ENCODE measurements at places on chromosomes 3 and 15.
A peak's percentile ranks its signal among the peaks of the same experiment; 100 is the strongest.

GRCh38 chr3:148075771-148076716, 621.7 kb upstream of the AGTR1 start:
- peak; percentile 64 for DNase-seq

- DNase-seq: no peak
These were observed 390.8 kb upstream of the ZNF385D start for GRCh38 chr3:22141769-22142168.

GRCh38 chr3:30248423-30248822, 358.0 kb upstream of the TGFBR2 start:
- DNase-seq: no peak

DNA sequence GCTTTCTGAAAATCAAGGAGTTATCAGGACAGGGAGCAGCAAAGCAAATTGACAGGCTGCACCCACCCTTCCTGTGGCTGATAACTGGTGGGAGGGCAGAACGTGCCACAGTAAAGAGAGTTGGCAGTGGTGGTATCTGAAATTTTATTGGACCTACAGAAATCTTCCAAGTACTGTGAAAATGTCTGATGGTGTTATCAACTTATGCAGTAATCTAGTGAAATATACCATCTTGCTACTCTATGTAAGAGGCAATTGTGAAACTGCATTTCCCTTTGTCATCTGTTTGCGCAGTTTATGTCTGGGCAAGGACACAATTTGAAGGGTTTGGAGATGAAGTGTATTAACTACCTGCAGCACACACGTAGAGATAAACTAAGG, 1.5 kb downstream of the PLCL2 start:
- no peak for DNase-seq

GRCh38 chr3:133797396-133798105, 8.1 kb upstream of the SRPRB start:
- no peak for DNase-seq

DNA sequence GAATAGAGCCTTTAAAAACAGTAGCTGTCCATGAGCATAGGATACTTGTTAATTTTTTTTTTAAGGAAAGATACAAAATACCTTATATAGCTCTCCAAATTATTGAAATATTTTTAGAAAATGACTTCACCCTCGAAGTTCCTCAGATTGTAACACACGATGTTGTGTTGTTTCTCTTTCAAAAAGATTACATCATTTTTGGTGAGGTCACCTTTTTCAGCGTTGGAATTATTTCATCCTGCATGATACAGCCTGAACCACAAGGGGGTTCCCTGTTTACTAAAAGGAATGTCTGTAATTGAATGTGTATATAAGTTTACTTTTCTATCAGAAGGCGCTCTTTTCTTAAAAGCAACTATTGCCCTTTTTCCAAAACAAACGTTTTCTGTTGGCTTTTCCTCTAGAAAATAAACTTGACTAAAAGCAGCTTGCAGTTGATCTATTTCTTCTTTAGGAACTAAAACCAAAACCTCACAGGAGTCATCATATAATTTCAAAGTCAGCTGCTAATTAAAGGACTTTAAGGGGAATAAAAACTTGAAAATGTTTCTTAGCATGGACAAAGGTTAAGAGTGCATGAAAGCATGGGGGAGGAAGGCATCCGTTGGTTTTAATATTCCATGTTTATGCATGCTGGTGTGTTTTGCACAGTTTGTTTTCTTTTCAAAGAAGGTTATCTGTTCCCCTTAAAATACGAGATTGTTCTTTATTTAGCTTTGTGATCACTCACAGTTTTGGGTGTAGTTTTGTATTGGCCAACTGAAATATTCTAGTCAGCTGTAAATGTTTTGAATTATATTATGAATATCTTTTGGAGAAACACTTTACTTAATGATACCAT, 29.4 kb downstream of the LYSMD4 start:
- no peak for DNase-seq

- DNase-seq: no peak
These were observed 28.0 kb upstream of the DCLK3 start for GRCh38 chr3:36792342-36792741.

GRCh38 chr3:119063471-119063870, 28.8 kb upstream of the IGSF11 start:
- DNase-seq: no peak

GRCh38 chr15:34693053-34693744, 61.6 kb downstream of the GJD2 start:
- DNase-seq: no peak

DNA sequence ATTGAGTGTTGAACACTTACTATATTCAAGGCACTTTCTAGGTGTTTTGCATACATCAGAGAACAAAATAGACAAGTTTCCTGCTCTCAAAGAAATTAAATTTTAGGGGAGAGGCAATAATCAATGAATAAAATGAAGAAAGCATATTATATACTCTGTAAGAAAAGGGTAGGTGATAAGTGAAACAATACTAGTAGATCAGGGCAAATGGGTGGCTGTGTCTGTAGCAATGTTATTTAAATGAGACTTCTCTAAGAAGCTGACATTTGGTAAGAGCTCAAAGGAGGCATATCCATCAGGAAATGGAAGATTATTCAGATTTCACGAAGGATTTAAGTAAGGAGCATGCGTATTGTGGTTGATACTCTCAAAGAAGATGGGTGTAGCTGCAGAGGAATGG, 1291.6 kb downstream of the NSUN3 start:
- DNase-seq: no peak

- DNase-seq: peak; percentile 49
These were observed 24.3 kb downstream of the NXPE3 start for GRCh38 chr3:101803173-101803782.

GRCh38 chr3:8538223-8538622, 36.6 kb downstream of the LMCD1 start:
- no peak for DNase-seq

GRCh38 chr3:3356846-3357245, 177.4 kb upstream of the CRBN start:
- DNase-seq: no peak

GRCh38 chr15:83984601-83985000, 251.0 kb upstream of the GOLGA6L4 start:
- DNase-seq: no peak

GRCh38 chr3:52781741-52782140, 4.3 kb downstream of the ITIH1 start:
- DNase-seq: no peak

DNA sequence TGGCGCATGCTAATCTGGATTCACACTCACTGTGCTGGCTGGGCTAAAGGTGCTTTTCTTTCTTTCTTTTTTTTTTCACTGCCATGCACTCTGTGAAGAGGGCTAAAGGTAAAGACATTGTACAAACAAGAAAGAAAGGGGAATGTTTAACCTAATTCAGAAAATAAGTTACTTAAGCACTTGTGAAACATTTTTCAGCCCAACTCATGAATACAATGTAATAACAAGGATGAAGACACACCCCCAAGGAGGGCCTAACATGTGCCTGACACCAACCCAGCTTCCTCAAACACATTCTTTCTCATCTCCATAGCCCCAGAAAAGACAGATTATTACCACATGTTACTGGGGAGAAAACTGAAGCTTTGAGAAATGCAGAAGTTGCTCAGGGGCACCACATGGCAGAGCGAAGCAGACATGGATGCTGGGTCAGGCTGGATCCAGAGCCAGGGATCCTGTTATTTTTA, 5.7 kb downstream of the STIMATE start:
- no peak for DNase-seq

DNA sequence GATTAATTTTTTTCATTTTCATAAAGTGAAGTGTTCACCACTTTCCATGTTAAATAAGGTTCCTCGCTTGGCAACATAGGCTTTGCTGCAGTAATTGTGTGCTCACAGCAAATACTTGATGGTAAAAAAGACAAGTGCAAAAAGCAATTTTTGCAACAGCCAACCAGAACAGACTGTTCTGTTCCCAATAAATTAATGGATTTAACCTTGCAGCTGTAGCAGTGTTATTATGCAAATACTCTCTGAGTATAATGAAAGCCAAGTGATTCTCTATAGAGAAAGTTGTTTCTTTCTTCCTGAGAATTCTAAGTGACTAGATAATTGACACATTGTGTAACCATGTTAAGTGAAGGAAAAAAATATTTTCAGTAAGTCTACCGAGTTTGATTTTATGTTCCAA, 183.7 kb upstream of the NAALADL2 start:
- no peak for DNase-seq

DNA sequence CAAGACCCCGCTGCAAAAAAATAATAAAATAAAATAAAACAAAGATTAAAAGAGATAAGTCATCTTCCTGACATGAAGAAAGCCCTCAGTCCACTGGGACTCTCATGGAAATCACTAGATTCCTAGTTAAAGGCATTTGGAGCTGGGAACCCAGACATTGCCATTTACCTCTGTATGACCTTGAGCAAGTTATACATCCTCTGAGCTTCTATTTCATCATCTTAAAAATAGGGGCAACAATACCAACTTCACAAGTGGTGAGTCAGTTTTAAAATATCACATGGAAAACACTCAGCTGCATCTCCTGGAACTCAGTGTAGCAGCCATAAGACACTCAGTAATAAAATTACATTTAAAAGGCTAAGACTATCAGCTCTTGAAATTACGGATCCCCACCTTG, 334.8 kb downstream of the ERC2 start:
- DNase-seq: no peak

DNA sequence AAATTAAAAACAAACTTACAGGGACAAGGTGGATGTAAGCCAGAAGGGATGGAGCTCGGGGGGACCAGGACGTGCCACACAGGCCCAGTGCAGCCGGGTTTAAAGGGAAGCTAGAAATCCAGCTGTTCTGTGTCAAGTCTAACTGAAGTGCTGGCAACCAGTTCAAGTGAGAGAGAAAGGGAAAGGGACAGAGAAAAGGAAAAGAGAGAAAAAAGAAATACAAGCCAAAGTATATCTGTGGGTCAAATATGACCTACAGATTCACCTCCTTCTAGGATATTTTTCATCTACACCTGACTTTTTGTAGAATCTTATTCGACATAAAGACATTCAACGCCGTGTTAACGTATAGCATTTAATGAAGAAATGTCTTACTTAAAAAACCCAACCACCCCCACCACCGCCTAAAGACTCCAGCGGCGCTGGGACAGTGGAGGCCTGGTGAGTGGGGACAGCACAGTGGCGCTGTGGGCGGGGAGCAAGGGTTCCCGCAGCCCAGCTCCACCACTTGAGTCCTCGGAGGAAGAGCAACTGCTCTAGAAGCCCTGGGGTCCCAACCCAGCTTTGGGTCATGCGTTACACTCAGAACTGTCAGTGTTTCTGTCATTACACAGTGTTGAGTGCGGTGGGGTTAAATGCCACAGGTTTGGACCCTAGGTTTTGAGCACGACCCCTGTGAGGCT, 62.3 kb downstream of the CHSY1 start:
- DNase-seq: no peak

DNA sequence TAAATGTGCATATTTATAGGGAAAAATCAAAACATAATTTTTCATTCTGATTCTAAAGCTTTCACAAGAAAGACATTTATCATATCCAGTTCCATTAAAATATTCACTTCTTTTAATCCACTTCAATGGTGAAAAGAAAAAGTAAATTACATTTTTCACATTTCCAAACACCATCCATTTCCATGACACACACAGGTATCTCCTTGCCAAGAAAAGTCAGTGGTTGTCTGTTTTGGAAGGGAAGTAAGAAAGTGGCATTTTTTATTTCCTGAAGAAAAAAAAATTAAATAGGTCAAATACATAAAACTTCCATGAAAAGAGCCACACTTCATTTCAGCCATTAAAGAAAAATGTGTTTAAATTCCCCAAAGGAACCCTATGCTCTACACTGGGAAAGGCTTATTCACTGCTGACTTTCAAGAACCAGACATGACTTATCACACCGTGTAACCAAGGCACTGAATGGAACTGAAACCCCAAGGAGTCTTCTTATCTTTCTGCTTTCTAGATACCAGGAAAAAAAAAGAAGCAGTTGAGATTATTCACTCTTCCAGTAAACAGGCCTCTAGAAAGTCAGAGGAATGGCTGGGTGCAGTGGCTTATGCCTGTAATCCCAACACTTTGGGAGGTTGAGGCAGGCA, 44.5 kb downstream of the OSBPL10 start:
- no peak for DNase-seq
